OCI-LY7 (cell line): ENCODE measurements at places on chromosomes 13 and 19.

DNA sequence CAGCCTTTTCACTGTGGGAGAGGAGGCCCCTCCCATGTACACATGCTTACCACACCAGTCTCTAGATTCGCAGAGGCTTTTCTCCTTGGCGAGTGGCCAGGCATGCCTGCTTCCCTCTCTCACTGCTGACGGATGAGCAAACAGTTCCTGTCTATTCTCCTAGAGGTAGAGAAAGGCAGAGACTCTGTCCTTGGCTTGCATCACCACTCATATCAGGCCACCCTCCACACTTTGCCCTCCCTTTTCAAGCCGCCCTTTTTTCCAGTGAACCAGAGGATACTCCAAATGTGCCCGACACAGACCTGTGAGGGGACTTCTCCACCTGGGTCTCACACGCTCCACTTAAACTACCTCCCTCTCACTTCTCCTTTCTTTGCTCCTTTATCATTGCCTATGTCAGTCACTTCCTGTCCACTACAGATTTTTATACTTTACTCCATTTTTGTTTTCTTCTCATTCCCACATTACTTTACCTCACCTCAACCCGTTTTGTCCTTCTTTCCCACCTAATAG lies 284.6 kb downstream of the DNAJC15 start:
- peak; percentile 54 for DNase-seq

- DNase-seq = peak; percentile 38
Measured at GRCh38 chr19:32748497-32748896, 28.9 kb downstream of the TDRD12 start.

DNA sequence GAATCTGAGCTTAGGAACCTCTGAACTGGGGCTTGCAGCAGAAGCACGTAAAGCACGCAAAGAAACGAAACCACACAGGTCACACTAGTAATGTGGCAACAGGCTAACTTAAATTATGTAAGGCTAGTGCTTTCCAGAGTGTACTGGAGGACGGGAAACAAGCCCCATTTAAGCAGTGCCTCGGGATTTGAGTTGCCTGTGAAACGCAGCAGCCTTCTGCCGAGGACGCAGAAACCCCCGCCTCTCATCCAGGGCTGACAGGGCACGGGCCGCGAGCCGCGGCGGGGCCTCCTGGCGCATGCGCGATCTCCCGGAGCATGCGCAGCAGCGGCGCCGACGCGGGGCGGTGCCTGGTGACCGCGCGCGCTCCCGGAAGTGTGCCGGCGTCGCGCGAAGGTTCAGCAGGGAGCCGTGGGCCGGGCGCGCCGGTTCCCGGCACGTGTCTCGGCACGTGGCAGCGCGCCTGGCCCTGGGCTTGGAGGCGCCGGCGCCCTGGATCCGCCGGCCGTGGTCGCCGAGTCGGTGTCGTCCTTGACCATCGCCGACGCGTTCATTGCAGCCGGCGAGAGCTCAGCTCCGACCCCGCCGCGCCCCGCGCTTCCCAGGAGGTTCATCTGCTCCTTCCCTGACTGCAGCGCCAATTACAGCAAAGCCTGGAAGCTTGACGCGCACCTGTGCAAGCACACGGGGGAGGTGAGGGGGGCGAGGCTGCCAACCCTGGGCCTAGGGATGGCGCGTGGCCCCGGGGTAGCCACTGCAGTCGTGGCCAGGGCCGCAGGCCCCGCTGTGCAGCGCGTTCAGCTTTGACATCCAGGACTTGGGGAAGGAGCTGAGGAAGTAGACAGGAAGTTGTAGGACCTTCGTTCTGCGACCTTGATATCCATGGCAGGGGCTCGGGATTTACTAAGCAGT lies at the start of gene GTF3A:
TSS of gene GTF3A (plus strand) at position 374 of the 912 bp plus-strand sequence.
- peak; percentile 91 for DNase-seq

GRCh38 chr13:113653264-113654174 lies 4.5 kb downstream of the ATP4B start:
- no peak for DNase-seq

- DNase-seq = no peak
Measured at GRCh38 chr19:32199501-32200040, 145.8 kb upstream of the ZNF507 start.

GRCh38 chr13:25762281-25762680 lies 289.5 kb downstream of the SHISA2 start:
- DNase-seq = no peak

- DNase-seq = no peak
Measured at GRCh38 chr13:101452519-101453485, at the start of gene ITGBL1. Gene ITGBL1 (plus strand): TSS chr13:101452675. CDS start chr13:101452834, 159 bp downstream.

DNA sequence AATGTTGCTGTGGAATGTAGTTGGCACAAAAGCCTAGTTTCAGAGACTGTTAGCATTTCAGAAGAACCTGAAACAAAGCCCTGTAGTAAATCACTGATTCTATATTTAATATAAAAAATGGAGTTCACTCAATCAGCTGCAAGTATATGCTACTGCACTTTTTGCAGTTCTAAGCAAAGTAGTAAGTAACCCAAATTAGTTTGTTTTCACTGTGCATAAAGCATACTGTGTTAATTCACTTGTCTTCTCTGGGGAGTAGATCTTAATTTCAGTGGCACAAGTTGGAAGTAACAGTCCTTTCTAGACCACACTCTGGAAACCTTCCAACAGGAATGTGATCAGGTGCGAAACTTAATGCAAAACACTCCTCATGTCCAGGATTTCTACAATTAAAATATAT lies 139.3 kb downstream of the DACH1 start:
- no peak for DNase-seq

DNA sequence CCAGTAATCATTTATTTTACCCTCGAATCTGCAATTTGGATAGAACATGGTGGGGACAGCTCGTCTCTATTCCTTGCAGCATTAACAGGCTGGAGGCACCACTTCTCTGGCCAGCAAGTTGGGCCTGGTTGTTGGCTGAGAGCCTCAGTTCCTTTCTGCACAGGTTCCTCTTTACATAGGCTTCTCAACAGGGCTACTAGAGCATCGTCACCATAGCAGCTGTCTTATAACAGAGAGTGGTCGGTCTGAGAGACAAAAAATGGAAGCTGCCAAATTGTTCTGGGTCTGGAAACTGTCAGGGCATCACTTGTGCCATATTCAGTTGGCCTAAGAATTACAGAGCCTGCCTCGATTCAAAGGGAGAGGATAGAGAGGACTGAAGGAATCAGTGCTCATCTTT lies 86.7 kb downstream of the DNAJC15 start:
- DNase-seq = no peak

- DNase-seq = peak; percentile 87
Measured at GRCh38 chr19:49473868-49474541, at the start of gene FLT3LG. Gene FLT3LG (plus strand): TSS chr19:49474215. CDS start chr19:49474640, 425 bp downstream.

GRCh38 chr19:39943586-39943985 lies 9.2 kb upstream of the FCGBP start:
- no peak for DNase-seq

- DNase-seq = no peak
Measured at GRCh38 chr13:113846636-113847318, 17.1 kb downstream of the GAS6 start.

GRCh38 chr19:40642757-40643305 lies 41.7 kb downstream of the LTBP4 start:
- no peak for DNase-seq

- no peak for DNase-seq
Measured at GRCh38 chr13:79593641-79594275, 112.8 kb downstream of the NDFIP2 start.

- DNase-seq = no peak
Measured at GRCh38 chr19:57171551-57172081, 4.3 kb upstream of the DUXA start.

DNA sequence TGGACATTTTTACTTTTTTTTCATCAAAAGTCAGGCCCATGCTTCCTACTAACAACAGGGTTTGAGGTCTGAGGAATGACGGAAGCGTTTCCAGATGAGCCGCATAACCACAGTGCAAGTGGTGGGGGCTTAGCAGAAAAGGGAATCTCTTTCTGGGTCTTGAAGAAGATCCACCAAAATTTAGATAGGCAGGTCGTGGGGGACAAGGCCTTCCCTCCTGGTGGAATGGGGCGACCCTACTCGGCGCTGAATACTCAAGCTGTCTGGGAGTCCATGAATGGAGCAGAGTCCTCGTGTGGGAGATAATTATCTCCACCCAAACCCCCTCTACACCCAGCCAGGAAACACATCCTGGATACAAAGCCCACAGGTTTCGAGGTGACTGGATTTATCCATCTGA lies 36.9 kb downstream of the CARS2 start:
- DNase-seq = no peak

DNA sequence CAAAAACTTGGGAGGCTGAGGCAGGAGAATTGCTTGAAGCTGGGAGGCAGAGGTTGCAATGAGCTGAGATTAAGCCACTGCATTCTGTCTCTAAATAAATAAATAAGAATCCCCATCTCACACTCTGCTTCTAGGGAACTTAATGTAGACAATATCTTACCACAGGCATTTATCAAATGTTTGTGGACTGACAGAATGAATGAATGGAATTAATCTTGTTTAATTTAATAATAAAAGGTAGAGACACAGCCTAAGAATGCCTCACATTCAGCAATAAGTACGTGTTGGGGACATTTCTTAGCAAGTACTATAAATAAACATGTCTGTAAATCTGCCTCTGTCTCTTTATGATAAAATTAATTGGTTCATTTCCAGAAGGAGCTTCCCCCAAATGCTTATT lies 36.2 kb upstream of the RBM26 start:
- no peak for DNase-seq

DNA sequence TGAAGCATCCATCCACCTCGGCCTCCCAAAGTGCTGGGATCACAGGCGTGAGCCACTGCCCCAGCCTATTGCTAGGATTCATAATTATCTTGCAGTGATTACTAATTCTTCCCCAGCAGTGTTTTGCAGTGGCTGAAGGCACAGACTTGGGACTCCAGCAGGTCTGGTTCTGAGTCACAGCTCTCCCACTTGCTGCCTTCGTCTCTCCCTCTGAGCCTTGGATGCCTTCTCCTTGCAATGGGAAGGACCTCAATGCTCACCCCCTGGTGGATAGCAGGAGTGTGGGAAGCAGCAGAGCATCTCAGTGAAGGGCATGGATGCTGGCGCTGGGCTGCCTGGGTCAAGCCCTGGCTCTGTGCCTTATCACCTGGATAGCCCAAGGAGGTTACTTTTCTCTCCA lies 37.6 kb upstream of the SHKBP1 start:
- no peak for DNase-seq

GRCh38 chr19:2329149-2329478 lies 630 bp downstream of the SPPL2B start:
- no peak for DNase-seq

GRCh38 chr13:106498571-106498970 lies 36.9 kb downstream of the EFNB2 start:
- DNase-seq = no peak

GRCh38 chr13:26320766-26321165 lies 66.8 kb downstream of the CDK8 start:
- no peak for DNase-seq

DNA sequence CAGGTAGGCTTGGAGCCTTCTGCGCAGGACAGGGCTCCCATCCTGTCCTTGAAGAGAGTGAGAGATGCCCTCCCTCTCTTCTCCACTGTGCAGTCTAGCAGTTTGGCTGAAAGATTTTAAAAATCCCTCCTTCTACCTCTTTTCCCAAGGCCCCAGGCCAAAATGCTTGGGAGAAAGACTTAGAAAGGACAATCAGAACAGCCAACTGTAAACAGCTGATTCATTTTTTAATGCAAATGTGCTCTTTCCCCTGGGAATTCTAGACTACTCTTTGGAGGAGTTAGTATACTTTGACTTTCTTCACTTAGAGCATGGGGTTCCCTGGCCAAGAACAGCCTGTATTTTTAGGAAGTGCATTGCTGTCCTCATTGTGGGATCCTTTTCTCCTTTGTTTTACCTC lies 398.9 kb downstream of the GPC6 start:
- no peak for DNase-seq

- peak; percentile 95 for DNase-seq
Measured at GRCh38 chr19:6772028-6772865, at the start of gene VAV1. Gene VAV1 (plus strand): TSS chr19:6772708. CDS start chr19:6772808, 100 bp downstream.

DNA sequence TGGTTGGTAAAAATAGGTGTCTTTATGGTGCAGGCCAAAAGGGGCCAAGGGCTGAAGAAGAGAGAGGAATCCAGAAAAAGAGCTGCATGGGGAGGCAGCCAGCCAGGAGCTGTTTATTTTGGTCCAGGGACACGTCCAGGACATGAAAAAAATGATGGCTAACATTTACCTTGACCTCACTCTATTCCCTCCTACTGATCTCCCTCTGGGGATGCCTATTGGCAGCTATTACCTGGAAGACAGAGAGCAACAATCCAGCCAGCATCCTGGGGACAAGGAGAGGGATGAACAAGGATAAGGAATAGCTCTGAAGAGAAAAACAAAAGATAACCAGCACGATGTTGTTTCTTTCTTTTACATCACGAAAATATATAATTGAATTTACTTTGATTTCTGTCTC lies 1599.6 kb downstream of the SLITRK5 start:
- no peak for DNase-seq

- no peak for DNase-seq
Measured at GRCh38 chr19:47152205-47152604, 21.6 kb downstream of the SAE1 start.

DNA sequence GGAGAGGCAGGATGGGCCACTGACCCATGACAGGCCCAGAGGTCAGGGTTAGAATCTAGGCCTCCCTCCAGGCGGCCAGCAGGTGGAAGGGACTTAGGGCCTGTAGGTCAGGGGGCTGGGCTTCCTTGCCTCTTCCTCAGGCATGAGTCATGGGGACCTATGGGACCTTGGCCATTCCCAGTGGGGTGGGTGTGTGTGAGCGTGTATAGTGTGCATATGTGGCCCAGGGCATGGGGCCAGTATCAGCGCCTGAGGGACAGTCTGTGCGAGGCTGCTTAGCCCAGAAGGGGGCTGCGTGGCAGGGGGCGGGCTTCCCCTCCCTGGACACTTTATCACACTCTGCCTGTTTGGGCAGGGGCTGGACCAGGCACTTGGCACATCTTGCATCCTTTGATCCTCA lies 13.3 kb downstream of the KCTD15 start:
- no peak for DNase-seq

DNA sequence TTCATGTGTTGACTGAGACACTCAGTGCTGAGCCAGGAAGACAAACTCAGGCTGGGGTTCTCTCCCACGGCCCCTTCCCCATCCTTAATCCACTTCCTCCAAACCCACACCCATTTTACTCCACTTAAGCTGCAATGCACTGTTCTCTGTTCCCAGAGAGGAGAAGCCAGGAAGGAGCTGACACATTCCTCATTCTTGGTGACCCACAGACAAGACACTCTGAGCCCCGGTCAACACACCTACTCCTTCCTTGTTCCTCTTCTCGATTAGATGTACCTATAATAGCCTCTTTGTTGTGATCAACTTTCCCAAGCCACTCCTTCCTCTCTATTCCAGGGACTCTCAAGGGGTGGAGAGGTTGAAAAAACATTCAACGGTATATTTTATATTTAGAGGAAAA lies 47.1 kb downstream of the INSR start:
- DNase-seq = no peak

GRCh38 chr13:51339354-51339753 lies at the start of gene SERPINE3:
Gene SERPINE3 (plus strand): TSS chr13:51339691. CDS start chr13:51341092, 1,401 bp downstream.
- no peak for DNase-seq

GRCh38 chr13:43492311-43492710 lies 294.5 kb downstream of the ENOX1 start:
- no peak for DNase-seq

GRCh38 chr13:23557733-23558132 lies 12.5 kb upstream of the TNFRSF19 start:
- DNase-seq = no peak

GRCh38 chr13:51630288-51630615 lies 46.0 kb downstream of the WDFY2 start:
- DNase-seq = no peak
